ENCODE measurements at places on chromosomes 13 and 19.

- DNase-seq: peak; percentile 71
These were observed 75.2 kb upstream of the C13orf46 start for GRCh38 chr13:114049026-114049425.

GRCh38 chr19:10521461-10522171 lies 4.4 kb upstream of the S1PR5 start:
- DNase-seq: no peak

DNA sequence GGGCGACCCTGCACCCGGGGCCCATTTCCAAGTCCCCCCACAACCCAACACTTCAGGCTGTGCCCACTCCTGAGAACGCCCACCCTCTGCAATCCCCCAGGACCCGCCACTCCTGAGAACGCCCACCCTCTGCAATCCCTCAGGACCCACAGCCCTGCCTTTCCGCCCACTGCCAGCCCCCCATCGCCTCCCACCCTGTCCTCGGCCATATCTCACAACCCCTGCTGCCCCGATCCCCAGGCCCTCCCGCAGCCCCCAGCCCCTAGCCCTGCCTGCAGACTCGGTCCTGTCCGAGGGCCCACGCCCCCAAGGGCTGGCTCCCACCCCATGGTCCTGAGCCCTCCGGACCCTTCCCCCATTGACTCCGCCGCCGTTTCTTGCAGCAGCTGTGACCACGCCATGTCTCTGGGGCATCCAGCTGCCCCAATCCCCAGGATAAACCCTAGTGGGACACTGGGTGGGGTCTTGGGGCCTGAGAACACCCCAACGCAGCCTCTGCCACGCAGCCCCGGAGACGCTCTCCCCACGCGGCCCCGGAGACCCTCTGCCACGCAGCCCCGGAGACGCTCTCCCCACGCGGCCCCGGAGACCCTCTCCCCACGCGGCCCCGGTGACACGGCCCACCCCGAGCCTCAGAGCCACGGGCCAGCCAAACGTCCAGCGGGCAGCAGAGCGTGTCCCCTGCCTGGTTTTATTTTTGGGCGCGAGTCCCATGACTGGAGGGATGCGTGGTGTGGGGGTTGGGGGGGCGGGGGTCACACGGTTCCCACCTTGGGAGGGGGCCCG lies 17.0 kb downstream of the SBNO2 start:
- no peak for DNase-seq

DNA sequence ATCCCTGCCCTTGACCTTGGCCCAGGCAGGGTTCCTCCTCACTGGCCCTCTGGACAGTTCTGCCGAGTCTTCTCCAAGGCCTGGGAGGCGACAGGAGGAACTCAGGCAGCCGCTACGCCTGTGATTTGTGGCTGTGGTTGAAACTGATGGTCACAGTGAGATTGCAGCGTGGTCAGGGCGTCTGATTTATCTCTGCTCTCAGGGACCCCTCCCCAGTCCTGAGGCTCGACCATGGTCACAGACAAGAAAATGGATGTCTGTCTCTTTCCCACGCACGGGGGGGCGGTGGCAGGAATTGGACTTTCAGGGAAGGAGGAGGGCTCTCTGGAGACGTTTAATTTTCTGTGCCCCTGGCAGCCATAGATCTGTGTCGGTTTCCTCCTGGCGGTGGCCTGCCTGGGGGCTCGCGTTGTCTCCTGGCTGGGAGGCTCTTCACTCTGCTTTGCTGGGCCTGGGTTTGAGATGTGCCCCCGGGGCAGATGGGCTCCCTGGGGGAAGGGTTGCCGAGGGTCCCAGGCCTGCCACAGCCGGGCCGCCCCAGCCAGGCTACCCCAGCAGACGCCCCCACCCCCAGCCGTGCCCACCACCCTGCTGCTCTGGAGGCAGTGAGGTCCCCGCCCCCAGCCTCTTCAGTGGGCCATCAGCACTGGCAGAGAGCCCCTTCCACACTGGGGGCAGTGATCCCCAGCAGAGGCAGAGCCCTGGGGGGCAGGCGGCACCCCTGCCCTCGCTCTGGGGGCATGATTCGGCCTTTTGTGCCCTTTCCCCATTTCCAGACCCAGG lies 167.4 kb downstream of the KDM4B start:
- DNase-seq: no peak

DNA sequence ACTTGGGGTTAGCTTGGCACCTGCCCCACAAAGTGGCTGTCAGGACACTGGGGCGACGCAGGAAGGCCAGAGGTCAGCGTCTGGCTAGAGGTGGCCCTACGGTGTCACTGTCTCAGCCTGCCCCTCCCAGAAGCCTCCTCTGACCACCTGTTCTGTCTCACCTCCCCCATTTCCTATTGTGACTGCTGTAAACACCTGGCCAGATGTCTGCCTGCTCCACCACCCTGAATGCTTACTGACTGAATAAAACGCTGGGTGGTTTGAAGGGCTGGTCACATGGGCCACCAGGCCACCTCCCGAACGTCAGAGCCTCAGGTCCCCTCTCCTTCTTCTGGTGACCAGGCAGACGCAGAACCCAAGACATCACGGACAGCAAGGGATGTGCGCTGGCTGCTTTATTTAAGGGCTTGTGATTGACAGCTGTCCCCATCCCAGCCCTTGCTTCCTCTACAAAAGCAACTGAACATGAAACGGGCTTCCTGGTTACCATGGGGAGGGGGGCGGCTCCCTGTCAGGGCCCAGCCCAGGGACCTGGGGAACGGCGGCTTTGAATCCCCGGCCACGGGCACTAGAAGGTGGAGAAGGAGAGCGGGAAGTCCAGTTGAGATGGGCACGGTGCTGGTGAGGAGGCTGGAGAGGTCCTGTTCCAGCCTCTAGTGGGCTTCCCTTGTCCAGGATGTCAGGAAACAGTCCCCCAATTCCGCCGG lies 6.2 kb downstream of the ELOF1 start:
- DNase-seq: no peak

GRCh38 chr19:33811246-33811645 lies 14.6 kb downstream of the KCTD15 start:
- DNase-seq: peak; percentile 38

GRCh38 chr13:99870541-99870940 lies 101.0 kb downstream of the ZIC5 start:
- DNase-seq: no peak

DNA sequence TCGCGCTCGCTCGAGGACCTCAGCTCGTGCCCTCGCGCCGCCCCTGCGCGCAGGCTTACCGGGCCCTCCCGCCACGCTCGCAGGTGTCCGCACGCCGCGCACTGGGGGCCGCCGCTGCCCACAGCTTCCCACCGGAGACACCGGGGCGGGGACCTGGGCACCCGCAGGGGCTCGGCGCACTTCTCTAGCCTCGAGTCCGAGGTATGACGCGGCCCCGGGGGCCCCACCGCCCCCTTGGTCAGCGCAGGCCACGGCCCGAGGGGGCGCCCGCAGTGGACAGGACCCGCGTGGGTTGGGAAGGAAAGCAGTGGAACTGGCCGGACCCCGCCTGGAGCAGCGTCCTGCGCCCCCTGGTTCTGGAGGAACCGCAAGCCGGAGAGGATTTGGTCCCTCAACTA lies 2.1 kb upstream of the GRWD1 start:
- no peak for DNase-seq

DNA sequence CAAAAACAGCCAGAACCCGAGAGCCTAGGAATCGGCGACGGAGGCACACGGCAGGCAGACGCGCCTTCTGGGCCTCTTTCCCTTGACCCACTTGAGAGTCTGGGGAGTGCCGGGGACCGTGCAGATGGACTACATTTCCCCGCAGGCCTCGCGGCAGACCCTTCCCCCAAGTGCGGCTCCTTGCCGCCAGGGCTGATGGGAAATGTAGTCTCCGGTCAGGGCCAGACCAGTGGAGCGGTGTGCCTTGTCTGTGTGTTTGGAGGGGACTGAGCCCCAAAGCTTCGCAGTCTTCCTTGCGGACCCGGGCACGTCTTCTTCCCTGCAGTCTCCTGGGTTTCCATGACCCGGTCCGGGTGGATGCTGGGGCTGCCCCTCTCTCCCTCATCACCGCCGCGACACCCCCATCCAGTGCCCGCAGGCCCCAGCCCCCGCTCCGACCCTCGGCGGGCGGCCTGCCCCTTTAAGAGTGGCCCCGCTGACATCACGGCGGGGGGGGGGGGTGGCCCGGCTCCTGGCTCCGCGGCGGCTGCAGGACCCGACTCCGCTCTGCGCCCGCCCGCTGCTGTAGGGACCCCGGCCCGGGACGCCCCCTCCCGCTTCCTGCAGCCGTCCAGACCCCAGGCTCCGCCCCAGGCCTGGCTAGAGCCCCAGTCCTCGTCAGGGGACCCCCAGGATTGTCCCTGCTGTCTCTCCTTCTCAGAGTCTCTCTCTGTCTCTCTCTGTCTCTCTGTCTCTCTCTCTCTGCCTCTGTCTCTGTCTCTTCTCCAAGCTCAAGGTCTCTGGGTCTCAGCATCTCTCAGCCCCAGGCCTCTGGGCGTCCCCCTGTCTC lies 758 bp upstream of the CACNG7 start:
- DNase-seq: no peak

DNA sequence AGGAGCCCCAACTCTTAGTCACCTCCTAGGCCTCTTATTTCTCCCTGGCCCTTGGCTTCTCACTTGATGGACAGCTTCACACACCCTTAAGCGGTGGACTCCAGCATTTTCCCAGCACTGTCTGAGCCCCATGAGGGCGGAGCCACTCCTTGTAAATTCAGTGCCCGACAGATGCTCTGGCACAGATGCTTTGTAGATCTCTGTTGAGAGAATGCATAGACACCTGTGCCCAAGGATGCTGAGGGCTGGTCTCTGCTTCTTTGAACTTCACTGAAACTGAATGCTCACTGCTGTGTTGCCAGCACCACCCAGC lies 3.3 kb downstream of the SYCN start:
- no peak for DNase-seq

GRCh38 chr19:1090731-1091543 lies 4.2 kb downstream of the POLR2E start:
- no peak for DNase-seq

GRCh38 chr13:26117620-26118019 lies 65.8 kb upstream of the SHISA2 start:
- DNase-seq: no peak

GRCh38 chr19:49133621-49134454 lies 14.5 kb downstream of the PPFIA3 start:
- peak; percentile 85 for DNase-seq

DNA sequence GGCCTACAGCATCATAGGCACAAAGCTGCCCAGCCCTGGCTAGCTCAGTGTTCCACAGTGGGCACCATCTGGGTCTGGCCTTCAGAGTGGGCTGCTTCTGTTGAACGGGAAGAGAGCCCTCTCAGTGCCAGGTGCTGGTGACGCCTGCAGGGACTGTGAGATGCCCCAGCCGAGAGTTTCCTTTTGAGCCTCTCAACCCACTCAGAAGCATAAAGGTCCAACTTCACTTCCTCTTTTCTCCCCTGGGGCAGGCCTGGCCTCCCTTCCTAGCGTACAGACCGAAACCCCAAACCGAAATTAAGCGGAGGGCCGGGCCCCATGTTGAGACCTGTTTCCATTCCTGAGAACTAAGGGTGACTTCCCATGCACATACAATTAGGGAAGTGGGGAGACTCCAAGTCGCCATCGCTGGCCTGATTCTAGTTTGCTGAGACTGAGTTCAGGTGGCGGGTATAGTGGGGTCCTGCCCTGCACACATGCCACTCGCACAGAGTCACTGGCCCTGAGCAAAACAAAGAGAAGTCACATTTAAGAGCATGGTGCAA lies 6.9 kb downstream of the RAB8A start:
- peak; percentile 76 for DNase-seq

DNA sequence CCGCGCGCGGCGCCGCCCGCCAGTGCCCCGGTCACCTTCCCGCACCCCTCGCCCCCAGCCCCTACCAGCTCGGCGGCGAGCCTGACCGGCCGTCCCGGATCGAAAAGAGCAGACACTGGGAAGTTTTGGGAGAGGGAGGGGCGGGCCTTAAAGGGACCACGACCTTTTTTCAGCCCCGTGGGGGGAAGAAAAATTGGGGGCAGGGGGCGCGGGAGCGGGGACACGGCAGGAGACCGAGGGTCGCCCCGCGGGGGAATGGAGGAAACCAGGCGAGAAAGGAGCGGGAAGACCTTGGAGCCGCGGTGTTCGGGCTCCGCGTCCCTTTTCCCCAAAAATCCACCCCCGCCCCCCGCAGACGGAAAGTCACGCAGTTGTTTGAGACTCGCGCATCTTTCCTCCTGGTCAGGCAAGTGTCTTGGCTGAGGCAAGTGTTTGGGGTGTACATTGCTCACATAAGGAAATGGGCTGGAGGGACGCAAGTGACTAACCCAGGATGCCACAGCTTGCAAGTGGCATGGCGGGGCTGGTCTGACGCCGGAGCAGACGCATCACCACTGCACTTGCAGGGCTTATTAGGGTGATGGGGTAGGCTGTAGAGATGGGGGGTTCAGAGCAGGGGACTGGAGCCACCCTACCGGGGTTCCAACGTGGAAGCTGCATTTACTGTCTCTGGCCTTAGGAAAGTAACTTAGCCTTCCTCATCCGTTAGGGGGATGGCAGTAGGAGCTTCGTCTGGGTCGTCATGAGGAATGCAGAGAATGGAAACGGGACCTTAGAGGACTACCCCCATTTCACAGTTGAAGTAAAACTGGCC lies 2.7 kb upstream of the HNRNPL start:
- DNase-seq: peak; percentile 75

- DNase-seq: no peak
These were observed 423.4 kb downstream of the RFC3 start for GRCh38 chr13:34241332-34241731.

DNA sequence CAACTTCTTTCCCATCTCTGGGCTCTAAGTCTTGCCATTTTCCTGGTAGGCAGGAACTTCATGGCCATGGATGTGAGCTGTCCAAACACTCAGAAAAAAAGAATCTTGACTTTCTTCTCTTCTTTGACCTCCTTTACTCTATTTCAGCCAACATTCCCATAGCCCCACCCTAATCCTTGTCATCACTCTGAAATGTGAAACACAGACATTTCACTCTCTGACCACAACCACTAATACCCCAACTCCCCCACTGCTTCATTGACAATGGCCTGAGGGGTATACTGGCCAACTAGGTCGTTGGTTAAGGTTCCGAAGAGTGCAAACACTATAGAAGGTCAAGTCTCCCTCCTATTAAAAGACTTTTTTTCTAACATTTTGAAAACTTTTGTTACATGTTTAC lies 4.7 kb upstream of the CYP2A13 start:
- no peak for DNase-seq

DNA sequence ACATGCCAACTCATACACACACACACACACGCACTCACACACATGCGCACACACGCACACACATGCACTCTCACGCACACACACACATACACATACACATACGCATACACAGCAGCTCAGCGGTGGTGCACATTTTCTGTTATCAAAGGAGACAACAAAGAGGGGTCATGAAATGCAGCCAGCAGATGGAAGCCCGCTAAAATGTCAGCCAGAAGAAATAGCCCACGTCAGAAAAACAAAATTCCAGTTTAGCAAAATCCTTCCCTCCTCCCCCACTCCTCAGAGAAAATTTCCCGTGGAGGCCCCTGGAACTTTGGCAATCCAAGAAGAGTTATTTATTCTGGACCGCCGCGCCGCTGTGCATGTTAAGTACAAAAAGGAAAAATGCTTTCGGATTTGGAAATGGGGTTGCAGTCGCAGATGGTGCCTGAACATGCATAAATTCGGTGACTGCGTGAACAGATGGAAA lies 114.6 kb upstream of the VSTM2B start:
- no peak for DNase-seq

DNA sequence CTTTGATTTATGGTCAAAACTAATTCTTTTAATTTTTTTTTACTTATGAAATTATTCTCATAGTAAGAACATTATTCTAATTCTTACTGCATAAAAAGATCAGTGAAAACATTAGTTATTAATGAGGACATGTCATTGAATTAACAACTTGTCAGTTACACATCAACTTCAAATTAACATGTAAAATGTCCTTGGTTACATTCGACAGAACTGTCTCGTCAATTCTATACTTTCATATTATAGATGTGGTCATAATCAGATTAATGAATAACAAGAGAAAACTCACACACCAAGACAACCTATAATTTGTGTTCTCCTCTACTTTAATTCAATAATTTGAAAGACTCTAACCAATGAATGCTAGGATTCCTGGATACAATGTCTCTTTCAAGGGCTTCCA lies 66.7 kb downstream of the KATNAL1 start:
- DNase-seq: no peak

Data from lower lobe of right lung (tissue), 2 donors.